Cerebellum (tissue), 4 donors: ENCODE measurements at places on chromosomes 4 and X. TPM values are rescaled to one million over a fixed set of nuclear protein-coding genes. Genes with fewer than 3 reads are reported as not detected.

Gene HS6ST2
- total RNA-seq, result 14.4 TPM

Gene CYBB
- 10.3 TPM for total RNA-seq

Gene ACOX3
- 28.6 TPM for total RNA-seq

Gene CBR4
- total RNA-seq, result 45.8 TPM

Gene SFRP2
- 3.7 TPM for total RNA-seq

Gene FAM47A
- total RNA-seq, result not detected

Gene RAI2
- total RNA-seq, result 3.2 TPM

Gene CFAP97
- total RNA-seq, result 45.4 TPM

Gene TAF7L
- not detected for total RNA-seq
